ENCODE measurements at places on chromosomes 12 and 14. TPM values are rescaled to one million over a fixed set of nuclear protein-coding genes. Genes with fewer than 3 reads are reported as not detected.

CCDC175 gene
- total RNA-seq, result not detected

SLC6A15 gene
- 31.8 TPM for total RNA-seq

FITM1 gene
- 0.24 TPM for total RNA-seq

CTSG gene
- total RNA-seq, result not detected

CLEC4C gene
- not detected for total RNA-seq

PA2G4 gene
- total RNA-seq, result 169 TPM

SEL1L gene
- total RNA-seq, result 83.1 TPM

HSP90B1 gene
- total RNA-seq, result 645 TPM

EP400 gene
- 6.0 TPM for total RNA-seq

TUBA1A gene
- total RNA-seq, result 508 TPM

IAPP gene
- not detected for total RNA-seq

NPAS3 gene
- total RNA-seq, result under 0.01 TPM

RHOJ gene
- 0.21 TPM for total RNA-seq

SDR39U1 gene
- 4.5 TPM for total RNA-seq

GLT8D2 gene
- total RNA-seq, result 0.43 TPM

CCDC184 gene
- not detected for total RNA-seq

OASL gene
- total RNA-seq, result 1.1 TPM

RAD51AP1 gene
- total RNA-seq, result 5.3 TPM

TAC3 gene
- not detected for total RNA-seq

NAV3 gene
- 5.8 TPM for total RNA-seq

TEX22 gene
- total RNA-seq, result 0.21 TPM

SLC25A21 gene
- 1.9 TPM for total RNA-seq

CCDC177 gene
- not detected for total RNA-seq

FGD4 gene
- total RNA-seq, result 31.1 TPM

FAM90A1 gene
- under 0.01 TPM for total RNA-seq

KCNH3 gene
- not detected for total RNA-seq

LTB4R gene
- total RNA-seq, result 13.5 TPM

NRL gene
- 0.96 TPM for total RNA-seq

CYP27B1 gene
- total RNA-seq, result 3.2 TPM

PMEL gene
- 2.6 TPM for total RNA-seq

TAS2R14 gene
- 0.96 TPM for total RNA-seq

SLC25A47 gene
- not detected for total RNA-seq

MIPOL1 gene
- 19.4 TPM for total RNA-seq

TRIP11 gene
- 31.3 TPM for total RNA-seq

PLA2G1B gene
- not detected for total RNA-seq

KLRC4 gene
- not detected for total RNA-seq

SERPINA6 gene
- total RNA-seq, result 0.48 TPM

KRT6C gene
- 155 TPM for total RNA-seq

P2RX2 gene
- not detected for total RNA-seq

ACACB gene
- 1.3 TPM for total RNA-seq

KLRF1 gene
- 0.48 TPM for total RNA-seq

All from tracheal epithelial cell (primary cell).